ENCODE measurements at places on chromosomes 5 and 9.
A peak's percentile ranks its signal among the peaks of the same experiment; 100 is the strongest.

DNA sequence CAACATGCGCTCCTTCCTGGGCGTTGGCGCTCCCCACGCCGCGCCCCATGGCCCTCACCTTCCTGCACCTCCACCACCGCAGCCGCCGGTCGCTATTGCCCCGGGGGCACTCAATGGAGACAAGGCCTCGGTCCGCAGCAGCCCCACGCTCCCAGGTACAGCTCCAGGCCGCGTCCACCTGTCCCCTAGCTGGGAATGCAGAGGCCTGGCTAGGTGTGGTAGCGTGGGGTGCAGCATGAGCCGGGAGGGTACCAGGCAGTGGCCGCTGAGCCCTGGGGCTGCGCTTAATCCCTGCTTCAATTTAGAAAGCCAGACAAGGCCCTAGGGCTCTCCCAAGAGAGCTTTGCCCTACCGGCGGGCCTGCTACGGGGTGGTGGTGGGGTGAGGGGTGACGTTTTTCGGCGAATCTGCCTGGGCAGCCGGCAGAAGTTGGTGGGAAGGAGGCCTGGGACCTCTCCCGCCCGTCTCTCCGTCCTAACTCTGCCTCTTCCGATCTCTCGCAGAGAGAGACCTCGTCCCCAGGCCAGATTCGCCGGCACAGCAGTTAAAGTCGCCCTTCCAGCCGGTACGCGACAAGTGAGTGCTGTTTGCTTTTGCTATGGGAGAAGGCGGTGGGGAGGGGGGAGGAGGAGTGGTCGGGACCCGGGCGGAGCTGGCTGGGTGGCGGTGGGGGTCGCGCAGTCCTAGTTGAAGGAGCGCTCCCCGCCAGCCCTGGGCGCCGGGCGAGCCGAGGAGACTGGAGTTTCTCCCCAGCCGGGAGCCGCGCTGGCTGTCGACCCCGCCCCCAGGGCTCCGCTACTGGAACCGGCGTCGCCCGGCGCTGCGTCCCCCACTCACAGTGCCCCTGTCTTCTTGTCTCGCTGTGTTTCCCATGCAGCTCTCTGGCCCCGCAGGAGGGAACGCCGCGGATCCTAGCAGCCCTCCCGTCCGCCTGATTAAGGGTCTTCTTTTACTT lies 4.8 kb downstream of the IRX1 start:
- DNase-seq, result peak; percentile 79

DNA sequence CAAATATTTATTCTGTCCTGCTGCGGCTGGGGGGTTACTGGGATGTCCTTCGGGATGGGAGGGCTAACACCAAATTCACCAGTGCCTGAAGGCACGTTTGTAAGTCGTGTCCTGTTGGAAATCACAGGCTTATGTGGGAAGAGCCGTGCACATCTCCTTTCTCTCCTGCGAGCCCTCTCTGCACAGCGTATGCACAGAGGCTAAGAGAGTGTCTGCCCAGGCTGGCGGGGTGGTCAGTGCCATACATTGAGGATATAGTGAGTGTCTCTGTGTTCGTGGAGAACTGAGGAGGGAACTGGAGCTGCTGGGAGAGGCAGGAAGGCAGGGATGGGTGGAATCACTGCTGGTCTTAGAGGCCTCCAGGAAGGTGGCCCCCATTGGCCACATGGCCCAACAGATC lies 110.1 kb downstream of the WNK2 start:
- DNase-seq, result no peak

DNA sequence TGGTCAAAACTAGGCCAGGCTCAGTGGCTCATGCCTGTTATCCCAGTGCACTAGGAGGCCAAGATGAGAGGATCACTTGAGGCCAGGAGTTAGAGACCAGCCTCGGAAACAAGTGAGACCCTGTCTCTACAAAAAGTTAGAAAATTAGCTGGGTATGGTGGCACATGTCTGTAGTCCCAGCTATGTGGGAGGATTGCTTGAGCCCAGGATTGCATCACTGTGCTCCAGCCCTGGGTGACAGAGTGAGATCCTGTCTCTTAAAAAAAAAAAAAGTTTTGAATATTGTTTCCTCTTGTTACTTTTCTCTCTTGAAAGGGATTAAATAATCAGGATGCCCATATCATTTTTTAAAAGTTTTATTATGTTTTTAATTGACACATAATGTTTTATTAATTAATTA lies 7.6 kb downstream of the ARHGEF37 start:
- no peak for DNase-seq

- DNase-seq, result no peak
Measured at GRCh38 chr5:195401-196160, 4.3 kb downstream of the LRRC14B start.

DNA sequence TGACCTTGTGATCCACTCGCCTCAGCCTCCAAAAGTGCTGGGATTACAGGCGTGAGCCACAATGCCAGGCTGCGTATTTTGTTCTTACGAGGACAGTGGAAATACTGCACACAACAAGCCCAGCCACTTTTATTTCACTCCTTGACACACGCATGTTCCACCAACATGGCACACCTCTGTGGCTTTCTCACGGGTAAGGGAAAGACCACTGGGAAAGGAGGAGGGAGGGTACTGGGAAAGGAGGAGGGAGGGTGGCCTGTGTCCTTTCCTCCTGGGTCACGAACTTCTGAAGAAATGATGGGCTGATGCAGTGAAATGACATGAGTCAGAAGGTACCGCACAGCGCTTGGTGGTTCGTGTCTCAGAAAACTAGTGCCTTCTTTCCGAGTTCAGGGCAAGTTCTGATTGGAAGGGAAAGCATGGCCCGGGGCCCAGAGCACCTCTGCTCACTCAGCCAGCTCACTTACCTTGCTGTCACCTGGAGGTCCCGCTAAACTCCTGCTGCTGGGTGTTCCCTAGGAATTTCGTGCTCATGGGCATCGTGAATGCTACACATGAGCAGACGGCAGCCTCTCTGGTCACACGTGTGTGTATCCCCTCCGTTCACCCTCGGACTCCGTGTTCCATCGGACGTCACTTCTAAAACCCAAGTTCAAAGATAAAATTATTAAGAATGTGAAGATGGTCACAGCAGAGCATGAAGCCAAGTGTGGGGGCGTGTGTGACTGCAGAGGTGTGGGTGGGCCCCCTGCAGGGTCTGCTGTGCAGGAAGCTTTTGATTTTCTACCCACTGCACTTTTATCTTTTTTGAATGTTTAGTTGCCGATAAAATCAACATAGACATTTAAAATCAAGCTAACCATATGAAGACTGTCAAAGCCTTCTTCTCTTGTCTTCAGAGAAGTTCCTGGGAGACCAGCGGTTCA lies 42.9 kb downstream of the LAMC3 start:
- DNase-seq, result no peak

DNA sequence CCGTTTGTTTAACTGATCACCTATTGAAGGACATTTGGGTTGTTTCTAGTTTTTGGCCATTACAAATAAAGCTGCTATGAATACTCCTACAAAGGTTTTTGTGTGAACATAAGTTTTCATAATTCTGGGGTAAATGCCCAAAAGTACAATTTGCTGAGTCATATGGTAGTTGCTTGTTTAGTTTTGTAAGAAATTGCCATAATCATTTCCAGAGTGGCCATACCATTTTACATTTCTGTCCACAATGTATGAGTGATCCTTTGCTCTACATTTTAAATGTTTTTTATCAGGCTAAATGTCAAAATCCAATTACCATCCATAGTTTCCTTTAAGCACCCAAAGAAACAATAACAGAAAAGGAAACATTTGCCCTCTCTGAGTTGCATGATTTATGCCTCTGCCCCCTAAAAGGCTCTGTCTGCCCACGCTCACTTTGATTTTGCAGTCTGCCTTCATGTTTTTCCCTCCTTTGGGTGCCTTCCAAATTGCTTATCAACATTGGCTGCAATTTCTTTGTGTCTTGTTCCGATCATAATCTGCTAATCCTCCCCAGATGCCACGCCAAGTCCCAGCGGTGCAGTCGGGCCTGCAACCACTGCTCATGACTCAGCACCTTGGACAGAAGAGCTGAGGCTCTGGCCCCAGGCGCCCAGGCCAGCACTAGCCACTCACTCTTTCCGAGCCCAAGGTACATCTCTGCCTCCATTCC lies 339.2 kb downstream of the PIK3R1 start:
- DNase-seq, result peak; percentile 55

- DNase-seq, result peak; percentile 59
Measured at GRCh38 chr9:36980148-36980974, 53.7 kb downstream of the PAX5 start.

GRCh38 chr5:66872736-66873331 lies 276.6 kb downstream of the MAST4 start:
- peak; percentile 55 for DNase-seq

DNA sequence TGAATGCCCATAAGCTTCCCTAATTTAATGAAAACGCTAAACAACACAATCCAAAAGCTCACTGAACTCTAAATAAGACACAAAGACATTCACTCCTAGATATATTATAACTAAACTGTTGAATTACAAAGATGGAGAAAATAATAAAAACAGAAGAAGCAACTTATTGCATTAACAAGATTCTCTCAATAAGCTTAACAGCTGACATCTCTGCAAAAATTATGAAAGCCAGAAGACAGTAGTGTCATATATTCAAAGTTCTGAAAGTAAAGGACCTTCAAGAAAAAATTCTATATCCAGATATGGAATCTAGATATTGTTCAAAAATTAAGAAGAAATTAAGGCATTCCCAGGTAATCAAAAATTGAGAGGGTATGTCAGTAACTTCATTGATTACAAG lies 957.8 kb upstream of the TYRP1 start:
- DNase-seq, result no peak

DNA sequence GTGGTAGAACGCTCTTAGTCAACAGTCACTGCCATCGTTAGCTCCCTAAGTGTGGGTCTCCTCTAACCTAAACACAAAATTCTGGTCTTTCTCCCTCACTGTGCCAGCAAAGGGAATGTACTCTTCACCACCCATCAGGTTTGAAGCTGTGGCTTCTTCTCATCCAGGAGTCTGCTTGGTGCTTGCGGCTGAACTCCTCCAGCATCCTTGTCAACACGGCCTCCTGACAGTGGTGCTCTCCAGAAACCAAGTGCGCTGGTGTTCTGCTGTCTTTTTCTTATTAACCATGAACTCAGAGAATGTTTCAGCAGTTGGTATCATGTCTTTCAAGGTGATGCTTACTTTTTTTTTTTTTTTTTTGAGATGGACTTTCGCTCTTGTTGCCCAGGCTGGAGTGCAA lies 23.9 kb upstream of the LPCAT1 start:
- no peak for DNase-seq

DNA sequence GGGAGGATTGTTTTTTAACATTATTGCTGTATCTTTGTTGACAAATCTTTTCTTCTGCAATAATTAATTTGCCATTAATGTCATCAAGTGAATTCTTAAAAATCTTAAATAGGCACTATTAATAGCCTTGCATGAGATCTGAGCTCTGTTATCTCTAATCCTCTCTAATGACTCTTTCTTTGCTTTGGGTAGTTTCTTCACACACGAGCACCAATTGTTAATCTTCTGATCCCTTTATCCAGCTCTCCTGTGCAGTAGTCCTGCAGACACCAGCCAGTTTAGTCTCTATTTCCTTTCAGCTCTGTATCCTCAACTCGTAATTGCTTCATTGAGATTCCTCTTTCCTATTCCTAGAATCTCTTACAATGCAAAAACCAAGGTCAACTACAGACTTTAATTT lies 8.1 kb downstream of the SPINK14 start:
- DNase-seq, result no peak

DNA sequence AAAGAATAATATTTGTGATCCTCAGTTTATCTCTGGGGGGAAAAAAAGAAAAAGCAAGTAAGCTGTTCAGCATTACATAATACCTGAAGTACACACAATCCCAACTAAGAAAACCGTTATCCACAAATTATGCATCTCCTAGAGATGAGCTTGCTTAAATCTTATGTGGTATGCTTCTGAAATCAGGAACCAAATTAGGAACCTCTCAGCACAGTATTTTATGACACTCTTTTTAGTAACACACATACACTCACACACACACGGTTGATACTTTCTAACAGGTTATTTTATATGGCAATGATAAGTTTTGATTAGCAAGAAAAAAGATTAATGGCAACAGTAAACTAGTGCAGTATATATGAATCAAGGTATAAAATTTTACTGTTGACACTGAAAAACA lies 1.2 kb upstream of the ZNF510 start:
- DNase-seq, result no peak

DNA sequence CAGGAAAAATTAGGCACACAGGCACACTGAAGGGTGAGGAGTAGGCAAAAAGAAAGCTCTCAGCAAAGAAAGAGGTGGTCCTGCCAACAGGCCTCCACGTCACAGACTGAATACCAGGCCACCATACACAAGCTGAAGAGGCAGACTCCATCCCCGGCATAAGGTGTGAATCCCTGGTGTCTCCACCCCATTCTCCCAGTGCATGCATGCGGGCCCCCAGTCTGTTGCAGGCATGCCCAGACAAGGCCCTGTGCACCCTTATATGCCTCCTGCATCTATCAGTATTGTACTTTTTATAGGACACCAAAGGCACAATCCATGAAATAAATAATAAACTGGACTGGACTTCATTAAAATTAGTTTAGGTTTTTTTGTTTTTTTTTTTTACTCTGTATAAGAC lies 73.1 kb downstream of the RGMB start:
- no peak for DNase-seq

DNA sequence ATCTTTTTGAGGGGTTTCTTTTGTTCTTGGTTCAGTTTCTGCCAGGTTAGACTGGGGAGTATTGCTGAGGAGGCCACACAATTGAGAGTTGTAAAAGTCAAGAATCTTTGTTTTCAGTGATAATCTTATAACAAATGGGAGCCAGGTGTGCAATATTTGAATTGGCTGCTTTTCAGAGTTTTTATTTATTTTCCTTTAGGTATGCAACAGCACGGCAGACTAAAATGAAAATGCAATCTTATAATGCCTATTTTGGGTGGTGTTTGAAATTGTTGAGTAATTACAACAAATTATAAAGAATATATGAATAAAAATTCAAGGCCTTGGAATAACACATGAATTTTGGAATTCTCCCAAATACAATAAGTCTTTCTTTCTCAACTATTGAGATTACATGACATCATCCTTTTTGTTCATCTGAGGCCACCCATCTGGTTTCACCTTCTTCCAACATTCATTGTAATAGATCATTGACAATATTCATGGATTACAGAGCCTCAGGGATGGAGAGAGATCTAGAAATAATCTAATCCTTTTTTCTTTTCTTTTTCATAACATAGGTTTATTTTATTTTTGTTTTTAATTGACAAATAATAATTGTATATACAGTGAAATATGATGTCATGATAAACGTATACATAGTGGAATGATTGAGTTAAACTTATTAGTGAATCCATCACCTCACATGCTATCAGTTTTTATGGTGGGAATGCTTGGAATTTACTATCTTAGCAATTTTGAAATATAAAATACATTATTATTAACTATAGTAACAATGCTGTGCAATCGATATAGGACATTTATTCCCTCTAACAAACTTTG lies 1061.0 kb downstream of the NR2F1-AS1 start:
- DNase-seq, result peak; percentile 20

DNA sequence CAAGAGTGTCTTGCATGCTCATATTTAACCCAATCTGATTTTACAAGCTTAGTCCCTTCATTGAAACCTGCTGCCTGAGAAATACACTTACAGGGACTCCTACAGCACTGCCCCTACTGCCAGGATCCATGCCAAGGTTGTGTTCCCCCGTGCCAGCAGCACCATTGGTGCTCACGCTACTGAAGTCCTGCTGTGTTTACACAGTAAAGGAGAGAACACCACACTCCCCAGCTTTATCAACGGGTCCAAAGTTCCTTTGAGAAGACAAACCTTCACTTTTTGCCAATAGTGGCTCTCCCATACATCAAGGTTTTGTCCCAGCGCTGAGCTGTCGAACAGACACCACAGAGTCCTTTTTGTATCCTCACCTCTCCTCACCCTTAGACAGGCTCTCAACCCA lies 155.1 kb upstream of the WWC1 start:
- DNase-seq, result no peak

GRCh38 chr5:54529565-54529964 lies 12.0 kb downstream of the SNX18 start:
- no peak for DNase-seq
